Fibroblast of the aortic adventitia (primary cell): ENCODE measurements at places on chromosomes 11 and 22. TPM values are rescaled to one million over a fixed set of nuclear protein-coding genes. Genes with fewer than 3 reads are reported as not detected.

The SRRD gene
- 15.7 and 27.1 TPM in 2 replicates for total RNA-seq

DNA sequence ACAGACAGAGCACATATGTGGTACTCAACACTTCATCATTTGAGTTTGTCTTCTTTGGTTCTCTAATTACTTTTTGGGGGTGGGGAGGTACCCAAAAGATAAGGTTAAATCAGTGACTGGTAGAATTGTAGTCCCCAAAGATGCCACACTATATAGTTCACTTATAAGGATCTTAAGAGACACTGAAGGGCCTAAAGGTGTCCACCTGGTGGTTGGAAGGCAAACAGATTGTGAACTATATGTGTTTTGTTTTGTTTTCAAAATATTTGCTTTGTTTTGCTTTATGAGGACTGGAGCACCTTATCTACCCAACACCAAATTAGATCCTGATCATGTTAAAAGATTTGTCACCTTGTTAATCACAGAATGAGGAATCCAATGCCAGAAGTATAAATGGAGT, 136.1 kb downstream of the DCDC1 start:
- DNase-seq, result no peak

The POTEH gene
- total RNA-seq, result not detected in 2 replicates

DNA sequence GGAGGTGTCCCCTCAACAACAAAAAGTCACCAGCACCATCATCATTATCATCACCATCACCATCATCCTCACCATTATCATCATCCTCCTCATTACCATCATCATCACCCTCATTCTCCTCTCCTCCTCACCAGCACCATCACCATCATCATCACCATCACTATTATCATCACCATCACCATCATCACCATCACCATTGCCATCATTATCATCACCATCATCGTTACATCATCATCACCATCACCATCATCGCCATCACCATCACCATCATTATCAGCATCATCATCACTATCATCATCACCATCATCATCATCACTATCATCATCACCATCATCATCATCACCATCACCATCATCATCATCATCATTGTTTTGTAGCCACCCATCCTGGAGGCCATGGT, 212.6 kb downstream of the MN1 start:
- no peak for DNase-seq

The SYCE3 gene
- not detected in 2 replicates for total RNA-seq

DNA sequence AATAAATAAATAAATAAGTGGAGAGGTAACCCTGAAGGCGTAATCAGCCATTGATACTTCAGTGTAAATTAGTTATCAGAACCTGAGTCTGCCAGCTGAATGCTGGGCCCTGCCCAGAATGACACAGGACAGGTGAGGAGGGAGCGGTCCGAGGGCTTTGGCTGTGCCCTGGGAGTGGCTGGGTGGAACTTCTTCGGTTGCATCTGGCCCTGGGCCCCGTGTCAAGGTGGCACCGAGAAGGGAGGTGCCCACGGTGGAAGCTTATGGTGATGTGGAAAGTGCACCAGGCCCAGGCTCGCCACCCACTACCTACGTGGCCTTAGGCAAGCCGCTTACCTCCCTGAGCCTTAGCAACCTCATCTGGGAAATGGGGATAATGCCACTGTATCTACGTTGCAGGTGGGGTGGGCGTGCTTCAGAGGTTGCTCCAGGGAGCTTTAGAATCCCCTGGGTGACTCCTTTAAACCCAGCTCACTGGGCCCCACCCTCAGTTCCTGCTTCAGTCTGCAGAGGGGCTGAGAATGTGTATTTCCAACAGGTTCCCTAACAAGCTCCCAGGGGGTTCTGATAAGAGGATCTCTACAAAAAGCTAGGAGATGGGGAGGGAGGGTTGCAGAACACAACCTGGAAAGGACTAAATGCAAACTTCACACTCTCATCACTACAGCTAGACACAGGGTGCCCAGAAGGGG, 38.8 kb downstream of the TXN2 start:
- no peak for DNase-seq

- DNase-seq, result peak; percentile 13
Observed at GRCh38 chr11:6736495-6737121, 35.2 kb downstream of the OR2AG2 start.

The CYP2R1 gene
- 10.2 and 14.3 TPM in 2 replicates for total RNA-seq

DNA sequence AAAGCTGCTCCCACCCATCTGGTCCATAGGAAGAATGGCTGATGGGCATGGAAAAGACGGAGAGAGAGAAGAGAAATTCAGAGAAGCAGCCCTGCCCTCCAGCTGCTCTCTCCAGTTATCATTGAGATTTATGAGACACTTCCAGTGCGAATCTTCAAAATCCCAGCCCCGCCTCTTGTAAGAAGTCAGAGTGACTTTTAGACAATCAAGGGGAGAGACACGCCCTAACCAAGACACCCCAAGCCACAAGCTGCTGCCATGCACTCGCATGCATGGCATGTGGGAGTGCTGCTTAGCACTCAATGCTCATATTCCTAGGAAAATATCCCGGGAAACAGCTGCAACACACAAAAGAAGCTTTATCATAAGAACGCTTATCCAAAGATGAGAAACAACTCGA, 110.6 kb upstream of the BID start:
- DNase-seq, result no peak

The DSCAML1 gene
- not detected in 2 replicates for total RNA-seq

The TEAD1 gene
- 117 and 131 TPM in 2 replicates for total RNA-seq

DNA sequence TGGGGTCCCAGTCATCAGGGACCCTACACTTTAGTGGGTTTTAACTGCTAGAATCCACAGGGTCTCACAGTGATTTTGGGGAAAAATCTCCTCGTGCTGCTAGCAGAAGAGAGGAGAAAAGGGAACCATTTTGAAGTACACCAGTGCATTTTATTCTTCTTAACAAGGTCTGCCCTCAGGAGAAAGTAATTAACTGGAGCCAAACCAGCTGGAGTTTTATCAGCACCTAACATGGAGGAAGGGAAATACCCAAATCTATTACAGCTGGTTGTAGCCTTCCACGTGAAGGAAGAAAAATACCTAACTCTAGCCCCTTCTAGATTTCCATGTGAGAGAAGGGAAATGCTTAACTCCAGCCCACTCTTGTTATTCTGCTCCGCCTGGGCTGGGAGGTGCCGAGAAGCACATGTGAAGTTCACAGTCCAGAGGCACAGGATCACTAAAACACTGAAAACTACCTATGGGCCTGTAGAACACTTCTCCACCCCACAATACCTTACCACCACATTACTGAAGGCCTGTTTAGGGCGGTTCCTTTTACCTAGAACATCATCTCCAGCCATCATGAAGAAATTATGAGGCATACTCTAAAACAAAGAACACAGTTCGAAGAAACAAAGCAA, 31.3 kb upstream of the TEAD1 start:
- no peak for DNase-seq

DNA sequence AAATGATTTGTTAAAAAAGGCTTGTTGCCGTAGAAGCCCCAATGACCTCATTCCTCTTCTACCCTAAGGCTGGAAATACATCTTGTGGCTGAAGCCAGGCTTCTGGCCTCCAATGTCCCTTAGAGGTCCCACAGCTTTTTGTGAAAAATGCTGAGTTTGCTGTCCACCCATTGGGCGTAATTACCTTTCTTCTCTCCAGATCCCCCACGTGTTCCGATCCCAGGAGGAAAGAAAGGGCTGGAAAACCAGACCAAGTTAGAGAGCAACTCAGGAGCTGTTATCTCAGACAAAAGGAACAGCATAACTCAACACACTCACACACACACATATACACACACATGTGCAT, 154.2 kb downstream of the MIAT start:
- DNase-seq, result no peak
